ENCODE measurements at places on chromosomes 3 and 15. TPM values are rescaled to one million over a fixed set of nuclear protein-coding genes. Genes with fewer than 3 reads are reported as not detected.

The HYKK gene
- total RNA-seq: 2.6 TPM

The FBXO40 gene
- total RNA-seq: under 0.01 TPM

DNA sequence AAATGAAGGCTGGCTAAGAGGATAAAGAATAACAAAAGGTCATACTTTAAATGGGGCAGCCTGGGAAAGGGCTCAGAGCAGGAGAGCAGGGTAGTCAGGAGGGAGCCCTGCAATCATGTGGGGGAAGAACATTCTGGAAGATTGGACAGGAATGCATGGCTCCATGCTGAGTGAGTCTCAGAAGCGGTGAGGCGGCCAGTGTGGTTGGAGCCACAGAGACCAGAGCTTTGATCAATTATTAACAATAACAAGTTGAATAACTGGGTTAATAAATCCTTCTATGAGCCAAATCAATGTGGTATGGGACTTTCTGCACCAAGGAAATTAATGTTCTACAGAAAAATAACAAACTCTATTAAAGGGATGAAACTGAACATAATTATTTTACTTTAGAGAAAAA, 57.9 kb upstream of the DCUN1D1 start:
- DNase-seq: no peak

GRCh38 chr3:184395320-184395660, 15.4 kb downstream of the CHRD start:
- no peak for DNase-seq

- peak; percentile 82 for DNase-seq
These were observed 56.0 kb upstream of the FLNB start for GRCh38 chr3:57952208-57952631.

- DNase-seq: no peak
These were observed 951 bp downstream of the TARS3 start for GRCh38 chr15:101723171-101723873.

GRCh38 chr3:29185706-29186105, 95.2 kb upstream of the RBMS3 start:
- no peak for DNase-seq

DNA sequence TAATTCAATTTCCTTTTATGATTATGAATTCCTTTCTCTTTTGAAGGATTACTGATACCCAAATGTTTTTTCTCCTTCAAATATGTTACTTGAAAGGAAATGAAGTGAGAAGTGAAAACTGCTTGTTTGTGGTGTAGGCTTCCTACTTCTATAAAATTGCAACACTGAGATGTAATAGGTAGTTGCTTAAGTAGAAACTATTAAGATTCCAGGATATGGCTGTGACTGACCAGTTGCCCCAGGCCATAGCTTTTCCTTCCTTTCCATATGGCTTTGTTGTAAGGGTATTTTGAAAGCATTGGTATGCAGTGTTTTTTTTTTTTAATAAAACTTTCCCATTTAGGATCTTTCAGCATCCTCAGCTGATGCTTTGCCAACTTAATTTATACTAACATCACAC, 28.5 kb downstream of the DNAJC13 start:
- DNase-seq: peak; percentile 57

DNA sequence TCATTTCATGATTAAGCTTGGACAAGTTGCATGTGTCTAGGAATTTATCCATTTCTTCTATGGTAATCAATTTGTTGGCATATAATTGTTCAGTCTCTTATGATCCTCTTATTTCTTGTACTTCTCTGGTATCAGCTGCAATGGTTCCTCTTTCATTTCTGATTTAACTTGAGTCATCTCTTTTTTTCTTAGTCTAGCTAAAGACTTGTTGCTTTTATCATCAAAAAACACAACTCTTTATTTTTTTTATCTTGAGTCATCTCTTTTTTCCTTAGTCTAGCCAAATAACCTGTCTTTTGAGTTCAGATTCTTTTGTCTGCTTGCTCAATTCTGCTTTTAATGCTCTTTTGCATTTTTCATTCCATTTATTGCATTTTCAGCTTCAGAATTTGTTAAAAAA, 37.3 kb downstream of the UBE3A start:
- no peak for DNase-seq

DNA sequence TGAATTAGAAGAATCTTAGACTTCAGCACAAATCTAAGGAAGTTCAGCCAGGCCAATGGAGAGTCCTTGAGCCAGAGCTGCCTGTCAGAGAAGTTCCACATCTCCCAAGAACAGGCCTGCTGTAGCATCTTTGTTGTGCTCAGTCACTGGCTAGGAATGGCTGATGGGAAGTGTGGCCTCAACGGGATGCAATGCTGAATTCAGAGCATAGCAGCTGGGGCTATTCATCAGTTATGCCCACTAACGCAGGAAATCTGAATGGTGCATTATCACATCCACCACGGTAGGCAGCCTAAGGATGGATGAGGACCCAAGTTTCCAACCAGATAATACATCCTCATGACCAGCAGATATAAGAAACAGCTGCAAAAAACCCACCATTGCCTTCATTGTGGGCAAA, 3.2 kb upstream of the EIF1B start:
- no peak for DNase-seq

DNA sequence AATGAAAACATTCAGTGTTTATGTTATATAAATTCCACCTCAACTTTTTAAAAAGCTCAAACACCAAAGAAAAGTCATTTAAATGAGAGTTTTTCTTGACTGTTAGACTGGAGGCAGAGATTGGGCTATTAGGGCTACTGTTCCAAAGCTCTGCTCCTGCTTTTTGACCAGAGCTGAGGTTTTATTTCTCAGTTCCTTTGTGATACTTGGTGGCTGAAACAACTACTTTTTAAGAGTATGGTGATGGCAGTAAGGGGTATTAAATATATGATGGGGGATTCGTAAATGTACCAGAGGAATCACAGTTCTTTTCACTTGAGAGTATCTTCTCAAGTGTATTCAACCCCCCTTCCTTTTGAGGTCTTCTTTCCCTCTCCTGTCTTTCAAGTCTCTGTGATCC, 186.1 kb upstream of the CGNL1 start:
- no peak for DNase-seq

DNA sequence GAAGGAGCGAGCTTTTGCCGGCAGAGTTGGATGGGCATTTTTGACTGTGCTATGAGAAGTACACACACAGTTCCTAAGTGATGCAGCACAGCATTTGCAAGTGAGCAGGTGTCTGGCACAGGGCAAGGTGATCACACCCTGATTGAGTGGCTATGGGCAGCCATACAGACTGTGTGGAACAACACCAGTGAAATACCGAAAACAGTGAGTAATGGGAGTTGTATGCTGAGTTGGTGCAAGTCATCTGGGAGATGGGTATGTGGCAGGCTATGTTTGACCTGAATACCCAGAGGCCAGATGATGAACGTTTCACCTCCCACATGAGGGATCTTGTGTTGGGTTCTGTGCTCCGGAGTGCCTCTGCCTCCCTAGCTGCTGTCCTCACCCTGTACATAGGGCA, 53.5 kb upstream of the TIPARP start:
- DNase-seq: no peak

GRCh38 chr3:157128771-157129681, 30.9 kb downstream of the CCNL1 start:
- no peak for DNase-seq

Measured in pulmonary artery endothelial cell (primary cell).